NB4 (cell line): ENCODE measurements at places on chromosomes 6 and 20.

- no peak for DNase-seq
Measured at GRCh38 chr6:103396768-103397167, 1463.0 kb downstream of the HACE1 start.

DNA sequence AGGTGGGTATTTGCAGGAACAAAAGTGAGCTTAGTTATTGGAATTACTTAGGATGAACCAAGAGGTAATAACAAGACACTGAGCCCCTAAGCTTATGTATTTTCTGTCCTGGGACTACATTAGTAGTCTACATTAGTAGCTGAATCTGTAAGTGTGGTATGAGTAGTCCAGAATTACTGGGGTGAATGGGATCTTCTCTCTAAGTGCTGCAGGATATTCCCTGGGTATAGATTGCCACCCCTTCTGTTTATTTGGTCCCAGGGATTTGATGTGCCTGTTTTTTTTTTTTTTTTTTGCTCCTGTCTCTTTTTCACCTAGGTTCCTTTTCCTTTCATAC lies 5.9 kb downstream of the CD2AP start:
- no peak for DNase-seq

- DNase-seq, result peak; percentile 34
Measured at GRCh38 chr6:159013229-159013628, 13.2 kb upstream of the RSPH3 start.

GRCh38 chr6:13398069-13398381 lies 69.7 kb upstream of the TBC1D7 start:
- no peak for DNase-seq

DNA sequence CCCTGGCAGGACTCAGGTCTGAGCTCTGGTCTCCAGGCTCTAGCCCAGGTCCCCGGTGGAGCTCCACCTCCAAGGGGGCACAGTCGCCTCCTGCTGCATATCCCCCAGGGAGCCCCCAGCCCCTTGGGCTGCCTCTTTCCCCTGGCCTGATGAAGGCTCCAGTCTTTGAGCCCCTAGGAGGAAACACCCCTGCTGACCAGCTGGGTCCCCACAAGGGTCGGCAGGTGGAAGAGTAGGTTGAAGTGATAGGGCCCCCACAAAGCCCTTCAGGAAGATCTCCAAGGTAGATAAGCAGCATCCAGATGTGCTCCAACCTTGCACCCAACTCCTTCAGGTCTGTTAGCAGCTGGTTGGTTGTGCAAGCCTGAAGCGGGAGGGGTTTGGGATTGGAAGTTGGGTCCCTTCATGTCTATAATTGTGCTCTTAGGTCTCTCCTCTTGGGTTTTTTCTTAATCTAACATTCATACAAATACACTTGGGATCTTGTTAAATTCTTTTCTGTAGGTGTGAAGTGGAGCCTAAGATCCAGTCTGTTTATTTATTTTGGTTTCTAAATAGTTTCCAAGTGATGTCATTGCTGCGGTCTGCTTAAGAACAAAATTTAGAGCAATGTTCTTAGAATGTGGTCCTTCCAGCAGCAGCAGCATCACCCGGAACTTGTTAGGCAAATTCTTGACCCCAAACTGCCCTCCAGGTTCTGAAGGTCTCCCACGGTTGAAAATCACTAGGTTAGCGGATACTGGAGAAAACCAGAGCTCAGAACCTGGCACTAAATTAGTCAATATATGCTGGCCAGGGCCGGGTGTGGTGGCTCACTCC lies 5.1 kb downstream of the UBE2C start:
- no peak for DNase-seq

DNA sequence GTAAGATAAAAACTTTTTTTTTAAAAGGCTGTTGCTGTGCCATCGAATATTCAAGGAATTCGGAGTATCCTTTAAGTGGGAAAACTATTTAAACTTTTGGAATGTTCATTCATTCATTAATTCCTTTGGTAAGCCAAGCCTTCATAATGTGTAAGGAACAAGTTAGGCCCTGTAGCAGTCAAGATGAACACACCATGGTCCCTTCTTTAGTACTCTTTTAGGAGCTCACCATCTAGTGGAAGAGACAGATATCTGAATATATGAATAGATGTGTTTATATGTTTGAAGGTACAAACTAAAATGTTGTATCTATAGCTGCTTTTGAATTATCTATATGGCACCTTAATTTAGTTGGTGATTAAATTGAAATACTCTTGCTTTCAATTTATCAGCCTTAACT lies 5.8 kb downstream of the SPO11 start:
- peak; percentile 29 for DNase-seq

DNA sequence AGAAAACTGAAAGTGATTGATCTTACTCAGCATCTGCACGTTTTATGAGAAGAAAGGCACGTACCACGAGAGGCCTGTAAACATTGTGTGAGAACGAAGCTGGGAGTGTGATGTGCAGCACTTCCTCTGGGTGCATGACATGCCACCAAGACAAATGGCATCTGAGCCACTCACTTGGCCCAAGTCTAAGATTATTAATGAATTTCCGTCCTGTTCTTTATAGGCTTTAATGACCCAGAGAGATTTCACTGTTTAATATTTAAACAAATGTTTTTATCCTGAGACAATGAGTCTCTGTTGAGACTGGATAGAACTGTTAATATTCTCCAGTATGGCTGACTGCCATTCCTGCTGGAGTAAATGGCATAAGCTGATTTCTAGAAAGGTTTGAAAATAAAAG lies 172.6 kb upstream of the PHACTR1 start:
- DNase-seq, result no peak

GRCh38 chr20:5128886-5129285 lies 2.1 kb downstream of the CDS2 start:
- DNase-seq, result no peak

GRCh38 chr6:109644131-109644530 lies 46.9 kb downstream of the AK9 start:
- no peak for DNase-seq

- DNase-seq, result peak; percentile 31
Measured at GRCh38 chr6:11198663-11199603, 33.5 kb downstream of the NEDD9 start.

DNA sequence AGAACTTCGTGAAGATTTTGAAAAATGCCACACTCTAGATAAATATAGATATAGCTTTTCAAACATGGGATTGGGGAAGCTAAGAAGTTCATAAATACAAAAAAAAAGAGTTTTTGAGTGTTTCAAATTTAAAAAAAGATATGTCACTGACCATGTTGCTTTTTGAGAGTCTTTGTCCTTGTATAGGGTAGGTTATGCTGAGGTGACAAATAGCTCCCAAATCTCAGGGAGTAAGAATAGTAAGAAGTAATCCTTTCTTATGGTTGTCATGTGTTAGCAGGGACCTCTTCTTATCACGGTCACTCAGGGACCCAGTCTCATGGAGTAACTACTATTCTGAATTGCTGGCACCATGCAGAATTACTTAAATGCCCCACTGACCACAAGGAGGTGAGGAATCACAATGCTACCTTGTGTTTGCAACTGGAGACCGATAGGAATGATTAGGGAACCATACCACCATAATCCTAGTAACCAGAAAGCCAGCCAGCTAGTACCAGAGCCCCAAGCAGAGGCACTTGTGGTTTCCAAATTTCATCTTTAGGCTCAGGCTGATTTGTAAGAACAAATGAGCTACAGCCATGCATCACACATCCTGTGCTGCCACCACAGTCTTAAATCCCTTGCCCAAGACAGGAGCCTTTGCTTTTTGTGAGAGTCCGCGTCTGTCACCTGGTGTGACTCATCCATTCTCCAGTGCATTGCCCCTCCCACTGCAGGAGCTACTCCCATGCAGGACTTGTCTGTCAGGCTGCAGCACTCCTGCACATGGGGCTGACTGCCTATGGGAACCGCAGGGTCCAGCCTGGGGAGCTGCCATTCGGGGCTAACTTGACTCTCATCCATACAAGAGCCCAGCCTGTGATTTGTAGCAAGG lies 42.4 kb upstream of the ADGRF4 start:
- DNase-seq, result peak; percentile 65

DNA sequence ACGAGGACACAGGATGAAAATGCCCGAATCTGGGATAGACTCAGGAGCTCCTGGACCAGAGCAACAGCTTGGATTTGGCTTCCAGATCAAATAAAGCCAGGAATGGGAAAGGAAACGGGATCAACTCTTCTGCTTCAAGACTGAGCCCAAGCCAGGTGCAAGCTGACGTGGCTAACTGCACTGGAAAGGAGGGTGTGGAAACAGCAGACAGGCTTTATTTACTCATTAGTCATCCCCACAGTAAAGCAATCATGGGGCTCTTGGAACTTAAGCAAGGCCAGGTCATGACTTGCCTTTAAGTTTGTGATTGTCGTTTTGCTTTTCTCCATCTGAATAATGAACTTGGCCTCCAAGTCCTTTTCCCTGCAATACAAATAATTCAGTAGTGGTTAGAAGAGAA lies 45.2 kb downstream of the KIF16B start:
- no peak for DNase-seq

DNA sequence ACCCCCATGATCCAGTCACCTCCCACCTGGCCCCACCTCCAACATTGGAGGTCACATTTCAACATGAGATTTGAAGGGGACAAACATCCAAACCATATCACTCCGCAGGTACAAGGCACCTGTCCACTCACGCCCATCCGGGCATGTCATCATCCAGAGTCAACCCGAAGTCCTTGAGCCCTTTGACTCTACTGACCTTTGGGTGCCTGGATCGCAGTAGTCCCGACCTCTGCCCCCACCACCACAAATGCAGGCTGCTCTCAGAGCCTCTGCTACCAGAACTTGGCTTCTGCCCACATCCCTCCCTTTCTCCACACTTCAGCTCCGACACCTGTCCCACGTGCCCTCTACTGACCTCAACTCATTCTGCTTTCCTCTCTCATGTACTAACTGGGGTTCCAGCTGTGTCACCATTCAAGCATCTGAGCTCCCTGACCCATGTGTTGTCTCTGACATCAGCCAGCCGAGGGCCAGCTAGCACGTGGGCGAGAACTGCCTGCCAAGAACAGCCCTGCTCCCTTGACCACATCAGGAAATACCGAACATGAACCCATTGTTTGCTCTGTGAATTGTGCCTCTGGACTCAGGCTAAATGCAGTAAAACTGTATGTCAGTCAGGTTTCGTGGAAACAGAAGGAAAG lies 498.3 kb upstream of the SULF2 start:
- DNase-seq, result no peak

GRCh38 chr20:3276680-3277015 lies 37.7 kb upstream of the SLC4A11 start:
- DNase-seq, result peak; percentile 60

- DNase-seq, result peak; percentile 9
Measured at GRCh38 chr6:84095156-84095555, 61.6 kb downstream of the MRAP2 start.

- no peak for DNase-seq
Measured at GRCh38 chr6:42410861-42411260, 40.9 kb downstream of the TRERF1 start.

- no peak for DNase-seq
Measured at GRCh38 chr6:160301339-160301738, 42.7 kb upstream of the SLC22A2 start.

GRCh38 chr6:122730775-122731386 lies 48.6 kb upstream of the FABP7 start:
- peak; percentile 53 for DNase-seq

DNA sequence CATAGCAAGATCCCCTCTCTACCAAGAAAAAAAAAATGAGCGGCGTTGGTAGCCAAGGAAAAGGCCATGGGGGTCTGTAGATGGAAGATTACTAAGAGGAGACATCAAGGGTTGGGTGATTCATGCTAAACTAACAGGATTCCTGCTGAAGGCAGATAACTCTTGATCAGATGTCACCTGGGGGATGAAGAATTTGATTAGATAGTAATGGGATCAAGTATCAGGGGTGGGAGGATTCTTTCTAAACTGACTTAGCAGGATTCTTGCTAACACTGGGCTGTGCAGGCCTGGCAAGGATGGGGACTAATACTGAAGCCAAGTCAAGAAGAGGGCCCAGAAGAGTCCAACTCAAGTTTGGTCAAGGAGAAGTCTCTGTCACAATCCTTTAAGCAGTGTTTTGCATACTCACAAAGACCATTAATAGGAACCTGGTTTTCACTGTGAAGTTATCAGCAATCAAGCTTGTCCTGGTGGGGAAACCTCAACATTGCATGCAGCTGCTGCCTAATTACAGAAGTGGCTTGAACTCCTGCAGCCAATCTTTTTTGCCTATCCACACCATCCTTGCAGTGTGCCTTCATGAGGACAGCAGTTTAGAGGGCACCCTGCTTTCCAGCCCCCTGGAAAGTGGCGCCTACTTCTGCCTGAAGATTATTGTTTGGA lies 61.3 kb downstream of the ANKRD6 start:
- peak; percentile 15 for DNase-seq

GRCh38 chr6:5427586-5427985 lies 166.3 kb downstream of the FARS2 start:
- DNase-seq, result no peak

- no peak for DNase-seq
Measured at GRCh38 chr6:1641343-1641885, 31.7 kb downstream of the FOXC1 start.

DNA sequence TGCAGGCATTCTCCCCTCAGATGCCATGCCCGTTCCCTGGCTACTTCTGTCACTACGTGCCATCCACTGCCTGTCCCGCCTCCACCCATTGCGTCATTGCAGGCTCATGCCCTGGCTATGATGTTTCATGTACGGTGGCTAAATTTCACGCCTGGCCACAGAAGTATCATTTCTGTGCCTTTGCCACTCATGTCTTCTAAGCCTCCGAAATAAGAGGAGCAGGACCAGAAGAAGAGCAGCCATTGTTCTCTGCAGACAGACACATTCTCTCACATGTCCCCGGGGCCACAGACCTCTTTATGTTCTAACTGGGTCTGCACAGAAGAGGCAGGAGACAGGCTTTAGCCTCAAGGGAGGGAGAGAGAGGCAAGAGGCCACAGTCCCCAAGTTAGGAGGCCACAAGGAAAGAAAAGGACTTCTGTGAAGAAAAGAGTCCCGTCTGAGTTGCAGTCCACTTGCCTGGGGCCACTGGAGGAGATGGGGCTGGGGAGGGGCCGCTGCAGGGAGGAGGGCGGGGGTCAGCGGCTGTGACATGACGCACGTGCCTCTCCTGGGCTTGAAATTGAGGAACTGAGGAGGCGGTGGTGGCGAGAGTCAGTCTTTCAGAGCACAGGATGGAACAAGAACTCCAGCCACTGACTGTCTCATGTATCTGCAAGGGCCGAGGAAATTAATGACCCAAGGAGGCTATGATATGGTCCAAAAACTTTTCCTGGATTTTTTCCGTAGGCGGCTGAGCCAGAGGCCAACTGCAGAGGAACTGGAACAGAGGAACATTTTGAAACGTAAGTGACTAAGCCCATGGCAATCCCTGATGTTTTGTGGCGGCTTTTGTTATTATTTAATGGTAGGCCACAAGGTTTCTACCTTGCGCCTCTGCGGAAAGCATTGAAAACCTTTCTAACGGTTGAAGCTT lies 55.9 kb downstream of the TBC1D7 start:
- peak; percentile 94 for DNase-seq

- DNase-seq, result no peak
Measured at GRCh38 chr6:85406641-85407075, 43.2 kb upstream of the NT5E start.
